ACHN (cell line): ENCODE measurements at places on chromosomes 3 and 15.
A peak's percentile ranks its signal among the peaks of the same experiment; 100 is the strongest.

DNA sequence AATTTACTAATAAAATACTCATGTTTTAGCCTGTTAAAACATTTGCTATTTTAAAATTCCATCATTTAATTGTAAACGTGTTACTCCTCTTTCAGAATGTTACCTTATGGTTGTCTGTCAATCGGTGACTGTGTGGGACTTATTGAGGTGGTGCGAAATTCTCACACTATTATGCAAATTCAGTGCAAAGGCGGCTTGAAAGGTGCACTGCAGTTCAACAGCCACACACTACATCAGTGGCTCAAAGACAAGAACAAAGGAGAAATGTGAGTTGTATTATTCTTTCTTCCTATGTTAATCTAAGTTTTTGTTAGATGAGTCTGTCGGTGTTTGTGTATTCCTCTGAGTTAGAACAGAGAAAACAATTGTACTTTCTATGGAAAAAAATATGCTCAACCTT, 21.7 kb downstream of the KCNMB3 start:
- DNase-seq: no peak

- DNase-seq: no peak
Observed at GRCh38 chr3:193499801-193500485, 54.8 kb downstream of the ATP13A4 start.

GRCh38 chr3:77141423-77141822, 101.5 kb downstream of the ROBO2 start:
- DNase-seq: no peak

DNA sequence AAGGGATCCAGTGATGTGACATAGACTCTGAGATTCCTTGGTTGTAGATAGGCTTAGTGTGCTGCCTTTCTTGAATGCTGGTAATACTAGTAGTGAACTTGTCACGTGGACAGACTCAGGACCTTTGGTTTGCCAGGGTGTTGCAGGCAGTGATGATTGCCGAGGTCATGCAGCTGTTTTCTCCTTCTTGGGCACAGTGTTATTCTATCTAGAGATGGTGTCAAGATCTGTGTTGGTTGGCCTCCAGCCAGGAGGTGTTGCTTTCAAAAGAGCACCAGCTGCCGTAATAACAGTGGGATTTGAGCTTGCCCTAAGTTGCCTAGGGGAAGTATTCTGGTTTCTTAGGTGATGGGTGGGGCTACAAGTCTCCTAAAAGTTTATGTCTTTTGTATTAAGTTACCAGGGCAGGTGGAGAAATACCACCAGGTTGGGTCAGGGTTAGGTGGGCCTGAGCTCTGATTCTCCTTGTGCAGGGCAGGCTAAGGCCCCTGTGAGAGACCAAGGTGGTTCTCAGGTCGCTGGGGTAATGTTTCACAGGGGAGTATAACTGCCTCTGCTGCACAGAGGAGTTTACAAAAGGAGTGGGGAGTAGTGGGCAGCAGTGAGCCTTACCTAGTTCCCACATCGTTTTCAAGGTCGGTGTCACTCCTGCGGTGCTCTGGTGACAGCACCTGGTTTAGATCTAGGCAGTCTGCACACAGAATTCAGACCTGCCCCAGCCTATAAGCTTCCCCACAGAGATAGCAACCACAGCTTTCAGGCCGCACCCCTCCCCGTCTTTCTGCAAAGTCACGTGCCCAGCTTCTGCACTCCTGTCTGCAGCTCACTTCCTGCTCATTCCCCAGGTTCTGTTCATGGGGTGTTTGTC, 350.3 kb downstream of the DOCK3 start:
- DNase-seq: no peak

- no peak for DNase-seq
Observed at GRCh38 chr15:67087507-67088172, 22.2 kb downstream of the SMAD3 start.

- no peak for DNase-seq
Observed at GRCh38 chr3:138338811-138339210, 9.2 kb upstream of the NME9 start.

DNA sequence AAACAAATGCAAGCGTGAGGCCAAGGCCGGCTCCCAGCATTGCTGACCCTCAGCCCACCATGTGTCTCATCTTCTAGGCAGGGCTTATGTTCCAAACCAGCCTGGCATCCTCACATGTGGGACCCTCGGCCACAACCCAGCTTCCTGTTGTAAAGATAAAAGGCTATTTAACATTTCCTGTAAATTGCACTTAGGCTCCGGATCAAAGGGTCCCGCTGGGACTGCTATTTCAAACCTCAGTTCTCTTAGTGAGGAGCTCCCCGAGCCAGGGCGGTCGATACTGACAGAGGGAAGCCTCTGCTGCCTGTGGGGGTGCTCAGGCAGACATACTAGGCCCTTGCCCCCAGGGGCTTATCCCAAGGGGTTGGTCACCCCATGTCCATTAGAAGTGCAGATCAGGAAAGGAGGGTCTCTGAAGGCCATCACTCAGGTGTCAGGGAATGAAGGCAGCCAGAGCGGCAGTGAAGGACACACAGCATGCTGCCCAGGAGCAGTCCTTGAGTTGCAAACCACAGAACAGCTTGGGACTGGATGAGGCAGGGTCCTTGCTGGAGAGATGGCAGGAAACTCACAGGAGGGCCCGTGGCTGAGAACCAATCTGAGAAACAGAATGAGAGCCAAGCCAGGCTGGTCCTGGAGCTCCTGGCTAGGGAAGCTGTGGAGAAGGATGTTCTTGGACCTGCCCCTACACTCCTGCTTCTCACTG, 239.9 kb downstream of the TLE3 start:
- DNase-seq: no peak

DNA sequence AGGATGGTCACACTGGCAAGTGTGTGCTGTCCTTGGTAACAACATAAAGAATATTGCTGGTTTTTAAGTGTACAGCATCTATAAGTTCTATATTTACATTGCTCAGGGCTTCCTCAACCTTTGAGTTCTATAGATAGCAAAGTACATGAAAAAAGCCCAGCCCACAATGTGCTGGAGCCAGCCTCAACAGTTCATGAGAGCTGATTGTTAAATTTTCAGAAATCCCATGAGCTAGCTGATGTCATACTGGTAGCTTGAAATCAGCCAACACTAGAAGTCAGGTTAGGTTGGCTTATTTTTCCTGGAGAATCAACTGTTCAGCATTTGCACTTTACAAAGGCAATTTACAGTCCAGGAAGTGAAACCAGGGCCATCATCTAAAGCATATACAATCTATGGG, 102.8 kb downstream of the STRIT1 start:
- DNase-seq: no peak

- no peak for DNase-seq
Observed at GRCh38 chr3:147773116-147773630, 364.0 kb downstream of the ZIC1 start.

- no peak for DNase-seq
Observed at GRCh38 chr3:145719114-145719513, 441.9 kb downstream of the PLOD2 start.

- DNase-seq: peak; percentile 79
Observed at GRCh38 chr3:157082305-157082982, 77.5 kb downstream of the CCNL1 start.

DNA sequence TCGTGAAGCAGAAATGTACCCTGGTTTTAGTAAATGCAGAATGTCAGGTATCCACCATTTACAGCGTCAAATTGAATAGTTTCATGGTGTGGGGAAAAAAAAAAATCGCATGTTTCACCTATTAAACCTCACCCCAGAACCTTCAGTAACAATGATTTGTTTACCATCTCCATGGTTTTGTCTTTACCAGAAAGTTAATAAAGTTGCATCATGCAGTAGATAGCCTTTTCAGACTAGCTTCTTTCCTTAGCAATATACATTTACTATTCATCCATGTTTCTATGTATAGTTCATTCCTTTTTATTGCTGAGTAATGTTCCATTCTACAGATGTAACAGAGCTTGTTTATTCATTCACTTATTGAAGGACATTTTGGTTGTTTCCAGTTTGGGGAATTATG, 1066.1 kb downstream of the FHIT start:
- no peak for DNase-seq

DNA sequence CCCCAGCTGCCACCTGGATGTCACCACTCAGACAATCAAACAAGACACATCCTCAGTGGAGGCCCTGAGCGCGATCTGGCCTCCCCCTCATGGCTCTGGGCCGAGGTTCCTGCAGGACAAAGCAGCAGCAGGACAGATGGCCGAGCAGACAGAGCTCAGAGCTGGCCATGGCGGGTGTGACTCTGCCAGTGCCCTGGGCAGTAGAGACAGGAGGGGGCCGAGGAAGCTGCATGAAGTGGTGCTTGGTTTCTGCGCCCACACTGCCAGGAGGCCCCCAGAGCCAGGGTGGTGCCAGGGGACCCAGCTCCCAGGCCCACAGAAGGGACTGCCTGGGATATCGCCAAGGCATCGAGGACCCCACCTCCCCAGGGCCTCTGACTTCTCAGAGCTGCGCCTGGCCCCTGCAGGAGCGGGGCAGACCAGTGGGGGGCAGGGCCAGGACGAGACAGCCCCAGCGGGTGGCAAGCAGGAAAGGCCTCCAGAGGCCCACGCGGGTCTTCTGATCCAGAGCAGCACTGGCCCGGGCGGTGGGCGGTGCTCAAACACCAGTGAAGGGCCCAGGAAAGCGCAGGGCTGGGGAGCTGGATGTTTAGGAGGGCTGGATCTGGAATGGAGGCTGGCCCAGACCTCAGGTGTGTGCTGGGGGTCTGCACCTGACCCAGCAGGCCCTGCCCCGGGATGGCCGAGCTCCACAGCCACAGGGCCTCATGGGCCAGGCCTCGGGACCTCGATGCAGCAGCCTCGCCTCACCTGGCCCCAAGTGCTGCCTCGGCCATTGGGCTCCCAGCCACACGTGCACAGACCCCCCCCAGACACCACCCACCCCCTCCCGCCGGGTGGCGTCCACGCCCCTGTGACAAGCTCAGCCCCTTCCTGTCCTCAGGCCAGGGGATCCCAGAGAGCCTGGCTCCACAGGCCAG, 76.0 kb downstream of the GOLGA8G start:
- DNase-seq: no peak

- DNase-seq: peak; percentile 45
Observed at GRCh38 chr3:183428447-183429211, at the start of gene MCF2L2. TSS of gene MCF2L2 (minus strand) at chr3:183428619. CDS start at chr3:183427977, 642 bp downstream.

GRCh38 chr3:113741086-113741485, 5.0 kb downstream of the NAA50 start:
- DNase-seq: no peak

DNA sequence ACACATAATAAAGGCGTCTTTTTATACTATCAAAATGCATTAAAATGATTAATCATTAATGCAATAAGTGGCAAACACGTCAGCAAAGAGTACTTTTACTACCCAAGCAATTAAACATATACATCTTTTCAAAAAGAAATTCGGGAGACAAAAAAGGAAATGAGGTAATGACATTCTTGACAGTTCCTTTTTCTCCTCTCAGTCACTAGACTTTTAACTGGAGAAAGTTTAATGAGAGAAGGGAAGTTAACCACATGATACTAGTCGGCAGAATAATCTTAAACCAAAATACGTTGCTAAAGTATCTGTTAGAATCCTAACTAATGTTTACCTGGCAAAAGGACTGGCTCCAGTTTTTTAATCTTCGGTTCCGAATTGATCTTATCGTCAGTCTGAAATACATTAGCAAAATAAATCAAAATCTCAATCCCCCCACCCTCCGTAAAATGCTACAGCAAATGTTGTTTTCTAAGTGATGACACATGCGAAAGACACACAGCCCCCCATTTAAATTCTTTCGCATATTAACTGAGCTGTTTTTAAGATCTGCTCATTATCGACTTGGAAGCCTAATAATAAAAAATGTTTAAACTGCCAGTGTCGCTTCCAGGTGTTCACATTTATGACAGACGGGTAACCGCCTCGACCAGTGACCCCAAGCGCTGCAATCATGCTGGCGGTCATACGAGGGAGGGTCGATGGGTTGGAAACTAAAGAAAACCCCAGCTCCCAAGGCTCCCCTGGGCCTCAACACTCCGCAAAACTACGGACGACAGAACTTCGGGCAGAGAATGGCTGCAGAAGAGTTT, 778 bp downstream of the MTMR10 start:
- peak; percentile 2 for DNase-seq

- no peak for DNase-seq
Observed at GRCh38 chr3:55185380-55185779, 257.5 kb upstream of the LRTM1 start.

DNA sequence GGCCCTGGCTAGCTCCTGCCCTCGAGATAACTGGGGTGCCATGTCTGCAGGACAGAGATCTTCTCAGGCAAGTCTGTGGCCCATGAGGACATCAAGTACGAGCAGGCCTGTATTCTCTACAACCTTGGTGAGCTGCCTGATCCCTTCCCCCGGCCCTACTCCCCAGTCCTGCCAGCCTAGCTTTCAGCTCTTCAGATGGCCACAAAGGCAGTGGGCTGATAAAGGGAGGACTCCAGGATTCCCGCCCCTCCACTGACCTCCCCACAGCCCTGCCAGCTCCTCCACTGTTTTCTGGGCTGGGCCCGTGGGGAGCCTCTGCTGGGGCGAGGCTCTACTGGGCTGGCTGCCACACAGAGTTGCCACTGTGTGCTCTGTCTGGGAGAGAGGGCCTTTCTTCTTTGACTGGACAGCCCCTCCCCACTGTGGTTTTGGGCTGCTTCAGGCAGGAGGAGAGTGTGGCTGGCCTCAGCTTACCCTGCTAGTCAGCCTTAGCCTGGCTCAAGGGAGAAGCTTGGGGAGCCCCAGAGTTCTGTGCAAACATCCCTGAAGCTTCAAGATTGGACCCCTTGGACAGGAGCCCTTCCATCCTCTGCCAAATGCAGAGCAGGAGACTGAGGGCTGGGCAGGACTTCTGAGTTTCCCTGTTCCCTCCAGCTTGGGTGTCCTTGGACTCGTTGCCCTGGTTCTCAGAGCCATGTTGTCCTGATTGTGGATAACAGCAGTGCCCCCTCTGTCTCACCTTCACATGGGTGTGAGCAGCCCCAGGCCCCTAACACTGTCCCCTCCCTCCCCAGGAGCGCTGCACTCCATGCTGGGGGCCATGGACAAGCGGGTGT, 24.4 kb downstream of the PTPN23 start:
- DNase-seq: no peak

GRCh38 chr3:69306239-69307185, 79.4 kb downstream of the FRMD4B start:
- DNase-seq: peak; percentile 71

DNA sequence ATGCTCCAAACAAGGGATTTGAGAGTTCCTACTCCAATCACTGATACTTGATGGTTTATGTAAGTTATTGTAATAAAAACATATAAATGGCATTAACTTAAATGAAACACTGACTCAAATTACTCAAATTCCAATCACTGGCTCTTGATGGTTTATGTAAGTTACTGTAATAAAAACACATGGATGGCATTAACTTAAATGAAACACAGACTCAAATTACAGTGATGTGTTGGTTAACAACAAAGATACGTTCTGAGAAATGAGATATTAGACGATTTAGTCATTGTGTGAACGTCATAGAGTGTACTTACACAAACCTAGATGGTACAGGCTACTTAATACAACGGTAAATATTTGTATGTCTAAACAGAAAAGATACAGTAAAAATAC, 6.6 kb downstream of the MOBP start:
- no peak for DNase-seq

- no peak for DNase-seq
Observed at GRCh38 chr3:162641317-162641716, 1144.7 kb downstream of the OTOL1 start.

- peak; percentile 25 for DNase-seq
Observed at GRCh38 chr3:36957862-36958686, 13.2 kb upstream of the TRANK1 start.

- no peak for DNase-seq
Observed at GRCh38 chr3:159146856-159147435, 345.1 kb downstream of the MFSD1 start.
